RWPE2 (cell line): ENCODE measurements at places on chromosomes 3 and 15.

DNA sequence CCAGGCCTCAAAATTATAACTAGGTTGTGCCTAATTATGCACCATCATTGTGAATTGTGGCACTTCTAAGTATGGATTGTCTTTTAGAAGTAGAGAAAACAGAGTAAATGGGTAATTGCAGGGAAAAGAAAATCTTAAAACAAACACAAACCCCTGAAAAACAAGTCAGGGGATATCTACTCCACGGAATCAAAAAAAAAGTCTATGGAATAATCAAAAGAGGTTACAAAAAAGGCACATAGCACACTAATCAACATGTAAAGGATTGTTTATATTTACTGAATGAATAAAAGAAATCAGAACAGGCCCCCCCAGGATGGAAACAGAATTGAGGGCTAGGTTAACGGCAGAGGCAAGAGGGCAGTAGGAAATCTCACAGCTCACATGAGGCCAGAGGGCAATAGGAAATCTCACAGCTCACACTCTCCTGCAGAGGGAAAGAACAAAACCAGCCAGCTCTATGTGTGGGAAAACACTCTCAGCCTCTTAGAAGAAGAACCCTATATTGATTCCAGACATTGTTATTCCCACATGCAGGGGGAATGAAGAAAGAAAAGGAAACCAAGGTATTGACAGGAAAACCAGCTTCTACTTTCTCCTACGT is 72.7 kb upstream of the FNDC3B start:
- DNase-seq: no peak

- no peak for DNase-seq
These were observed 77.7 kb upstream of the NUDT16 start for GRCh38 chr3:131303848-131304247.

DNA sequence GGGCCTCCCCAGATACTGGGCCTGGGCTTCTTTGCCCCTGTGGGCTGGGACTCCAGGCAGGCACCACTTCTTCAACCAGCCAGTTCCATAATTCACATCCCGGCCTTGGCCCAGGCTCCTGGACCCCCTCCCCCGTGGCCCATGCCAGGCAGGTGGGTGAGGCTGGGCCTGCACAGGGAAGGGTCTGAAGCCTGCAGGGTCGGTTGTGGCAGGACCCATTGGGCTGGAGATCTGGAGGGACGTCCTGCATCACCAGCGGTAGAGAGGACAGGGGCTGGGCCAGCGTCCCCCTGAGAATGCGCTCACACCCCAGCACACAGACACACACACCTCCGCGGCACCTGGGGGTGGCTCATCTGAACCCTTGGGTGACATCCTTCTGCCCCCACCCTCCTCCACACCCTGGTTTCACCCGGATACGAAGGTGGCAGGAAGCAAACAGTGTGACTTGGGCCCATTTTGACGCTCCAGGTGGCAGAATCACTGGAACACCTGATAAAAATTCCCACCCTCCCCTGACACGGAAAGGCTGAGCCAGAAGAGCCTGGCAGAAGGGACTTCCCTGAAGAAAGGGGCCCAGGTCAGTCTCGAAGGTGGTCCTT is 15.4 kb downstream of the ZDHHC19 start:
- no peak for DNase-seq

GRCh38 chr3:151724576-151725562 is 8.9 kb upstream of the AADACL2 start:
- DNase-seq: no peak

GRCh38 chr15:92294759-92295158 is 98.9 kb upstream of the ST8SIA2 start:
- no peak for DNase-seq

DNA sequence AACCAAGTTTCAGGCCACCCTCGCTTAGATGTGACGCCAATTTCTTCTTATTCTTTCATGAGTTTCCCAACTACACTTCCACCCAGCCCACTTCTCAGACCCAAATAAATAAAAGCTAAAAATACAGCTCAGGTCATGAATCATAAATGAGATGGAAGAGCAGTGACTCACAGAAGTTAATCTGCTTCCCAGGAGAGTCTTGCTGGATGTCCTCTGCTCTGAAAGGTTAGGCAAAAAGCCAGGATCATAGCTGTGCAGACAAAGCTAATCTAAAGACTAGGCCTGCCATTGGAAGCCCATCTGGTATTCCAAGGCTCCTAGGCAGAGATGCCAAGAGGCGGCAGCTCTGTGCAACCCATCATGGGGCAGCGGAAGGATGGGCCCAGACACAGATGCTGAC is 24.1 kb downstream of the SHC4 start:
- no peak for DNase-seq

DNA sequence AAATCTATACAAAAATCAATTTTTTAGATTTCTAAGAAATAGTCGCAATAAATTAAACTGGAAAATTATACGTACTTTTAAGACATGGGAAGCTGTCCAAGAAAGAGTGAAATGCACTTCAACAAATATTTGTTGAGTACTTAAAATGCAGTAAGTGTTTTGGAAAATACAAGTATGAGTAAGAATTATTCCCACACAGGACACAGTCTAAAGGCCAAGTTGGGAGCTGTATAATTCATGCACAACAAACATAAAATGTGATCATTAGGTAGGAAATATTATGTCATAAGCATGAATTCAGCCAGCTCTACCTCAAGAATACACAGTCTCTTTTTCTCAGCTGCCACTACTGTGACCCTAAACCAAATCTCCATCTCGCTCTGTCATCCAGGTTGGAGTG is 267.6 kb downstream of the CNTN3 start:
- no peak for DNase-seq

DNA sequence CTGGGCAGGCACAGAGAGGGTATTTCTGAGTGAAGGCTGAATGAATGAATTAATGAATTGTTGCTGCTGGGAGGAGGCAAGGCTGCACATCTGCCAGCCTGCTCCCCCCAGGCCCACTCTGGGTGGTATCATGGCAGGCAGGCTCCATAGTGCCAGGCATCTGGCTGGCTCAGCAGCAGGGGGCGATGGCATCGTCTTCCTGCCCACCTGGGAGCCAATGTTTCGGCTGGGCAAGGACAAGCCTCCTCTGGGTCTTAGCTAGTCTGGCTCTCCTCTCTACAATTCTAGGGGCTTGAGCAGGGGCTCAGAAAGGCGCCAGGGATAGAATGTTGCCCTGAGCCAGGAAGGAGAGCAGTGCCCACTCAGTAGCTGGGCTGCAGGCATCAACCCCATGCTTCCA is 1.7 kb upstream of the TLR9 start:
- DNase-seq: no peak

DNA sequence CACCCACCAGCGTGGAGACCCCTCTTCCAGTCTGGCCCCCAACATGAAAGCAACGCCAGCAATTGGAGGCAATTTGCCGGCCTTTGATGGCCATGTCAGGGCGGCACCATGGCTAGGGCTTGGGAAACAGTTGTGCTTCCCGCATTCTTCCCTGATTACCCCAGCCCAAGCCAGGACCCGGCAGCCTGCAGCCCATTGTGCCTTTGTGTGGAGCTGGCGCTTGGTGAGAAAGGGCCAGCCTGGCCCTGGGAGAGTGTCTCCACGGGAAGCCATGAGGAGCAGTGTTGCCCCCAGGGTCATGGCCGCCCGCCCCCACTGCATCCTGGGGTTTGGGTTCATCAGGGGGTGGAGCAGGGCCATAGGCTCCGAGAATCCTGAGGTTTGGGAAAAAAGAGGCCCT is 66.0 kb downstream of the DNAJB8 start:
- DNase-seq: no peak
